ENCODE measurements at places on chromosomes 7 and 10. TPM values are rescaled to one million over a fixed set of nuclear protein-coding genes. Genes with fewer than 3 reads are reported as not detected.

PNLIPRP3 gene
- total RNA-seq = not detected

DNA sequence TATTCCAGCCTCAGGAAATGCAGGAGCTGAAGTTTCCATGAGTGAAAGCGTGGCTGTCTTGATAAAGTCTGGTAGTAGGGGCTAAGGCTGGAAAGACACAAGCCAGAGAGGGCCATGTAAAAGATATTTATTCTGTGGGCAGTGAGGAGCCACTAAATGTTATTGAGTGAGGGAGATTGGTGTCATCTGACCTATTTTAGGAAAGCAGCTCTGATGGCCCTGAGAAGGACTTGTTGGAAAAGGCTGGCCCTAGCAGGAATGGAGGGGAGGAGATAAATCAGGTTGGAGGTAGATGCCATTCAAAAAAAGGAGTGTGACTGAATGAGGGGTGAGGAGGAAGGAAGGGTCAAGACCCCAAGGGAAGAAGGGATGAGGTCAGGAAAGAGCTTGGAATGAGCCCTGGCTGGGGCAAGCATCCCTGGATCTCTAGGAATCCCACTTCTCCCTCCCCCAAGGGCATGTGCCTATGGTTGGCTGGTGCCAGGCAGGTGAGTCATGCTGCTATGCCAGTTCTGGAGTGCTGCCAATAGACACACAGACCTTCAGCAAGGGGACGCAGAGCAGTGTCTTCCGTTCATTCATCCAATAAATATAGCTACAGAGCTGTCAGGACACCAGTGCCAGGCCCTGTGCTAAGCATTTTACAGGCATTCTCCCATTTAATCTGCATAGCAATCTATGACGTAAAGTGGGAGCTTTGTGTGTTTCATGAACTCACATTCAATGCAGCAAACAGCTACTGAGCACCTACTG lies 2.0 kb downstream of the ANKRD2 start:
- H3K27ac ChIP-seq = peak overlapping the region; percentile 90
- H3K4me1 ChIP-seq = peaks cover 61% of the 10 kb centered on the region
- peaks cover 21% of the 10 kb centered on the region for H3K36me3 ChIP-seq
- H3K4me3 ChIP-seq = no peak overlapping the region

- peaks cover 12% of the 10 kb centered on the region for H3K4me1 ChIP-seq
- no peaks in the 10 kb centered on the region for H3K36me3 ChIP-seq
- H3K27me3 ChIP-seq = no peaks in the 10 kb centered on the region
- DNase-seq = no peak
These were observed 154.2 kb downstream of the EGFR start for GRCh38 chr7:55172881-55173609.

- no peaks in the 10 kb centered on the region for H3K27me3 ChIP-seq
- DNase-seq = no peak
- no peak overlapping the region for H3K4me3 ChIP-seq
- no peaks in the 10 kb centered on the region for H3K36me3 ChIP-seq
These were observed 84.6 kb downstream of the ICA1 start for GRCh38 chr7:8177109-8177933.

GRCh38 chr7:34108165-34108564 lies 202.8 kb downstream of the BMPER start:
- H3K27ac ChIP-seq = no peak overlapping the region
- no peak overlapping the region for H3K4me3 ChIP-seq
- H3K36me3 ChIP-seq = no peaks in the 10 kb centered on the region

DNA sequence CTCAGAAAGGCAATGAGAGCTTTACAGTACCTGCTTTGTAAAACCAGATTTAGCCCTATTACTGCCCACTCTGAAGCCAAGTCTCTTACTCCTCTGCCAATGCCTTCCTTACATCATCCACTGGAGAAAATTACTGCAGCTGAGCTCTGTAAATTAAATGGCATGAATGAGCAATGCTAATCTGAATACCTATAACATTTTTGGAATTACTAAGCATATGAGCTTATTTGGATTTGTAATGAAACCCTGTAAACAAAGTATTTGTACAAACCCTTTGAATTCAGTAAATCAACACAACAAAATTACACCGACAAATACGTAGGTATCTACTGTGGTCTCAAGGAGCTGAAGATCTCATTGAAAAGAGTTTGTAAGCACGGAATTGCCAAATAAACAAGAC lies 12.1 kb upstream of the CCNY start:
- H3K27ac ChIP-seq = no peak overlapping the region
- no peaks in the 10 kb centered on the region for H3K36me3 ChIP-seq
- no peak for DNase-seq
- no peaks in the 10 kb centered on the region for H3K27me3 ChIP-seq
- H3K4me3 ChIP-seq = no peak overlapping the region
- H3K4me1 ChIP-seq = peaks cover 9% of the 10 kb centered on the region
